ENCODE measurements at places on chromosomes 13 and 19. TPM values are rescaled to one million over a fixed set of nuclear protein-coding genes. Genes with fewer than 3 reads are reported as not detected.

DNA sequence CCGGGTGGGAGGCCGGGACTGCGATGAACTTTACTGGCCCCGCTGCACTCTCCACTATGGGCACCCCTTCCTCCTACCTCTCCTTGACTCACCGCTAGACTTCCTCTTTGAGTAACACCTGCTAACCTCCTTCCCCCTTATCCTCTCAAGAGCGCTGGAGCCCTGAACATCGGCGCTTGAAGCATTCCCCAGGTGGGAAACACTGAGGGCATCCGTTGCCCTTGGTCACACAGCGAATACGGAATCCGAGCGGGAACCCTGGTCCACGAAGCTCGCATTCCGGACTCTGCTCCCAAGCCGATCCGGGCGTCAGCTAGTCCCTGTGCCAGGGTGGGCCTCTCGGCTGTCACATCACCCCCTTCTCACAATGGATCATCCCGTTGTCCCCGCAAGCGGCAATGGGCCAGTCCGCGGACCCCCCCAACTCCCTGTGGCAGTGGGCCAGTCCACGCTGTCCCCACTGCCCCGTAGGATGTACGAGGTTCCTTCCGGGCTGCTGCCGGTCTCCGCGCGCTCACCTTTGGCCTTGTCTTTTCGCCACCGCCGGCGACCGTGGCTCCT lies 4.2 kb downstream of the LIPE start:
- DNase-seq: peak; percentile 44

DNA sequence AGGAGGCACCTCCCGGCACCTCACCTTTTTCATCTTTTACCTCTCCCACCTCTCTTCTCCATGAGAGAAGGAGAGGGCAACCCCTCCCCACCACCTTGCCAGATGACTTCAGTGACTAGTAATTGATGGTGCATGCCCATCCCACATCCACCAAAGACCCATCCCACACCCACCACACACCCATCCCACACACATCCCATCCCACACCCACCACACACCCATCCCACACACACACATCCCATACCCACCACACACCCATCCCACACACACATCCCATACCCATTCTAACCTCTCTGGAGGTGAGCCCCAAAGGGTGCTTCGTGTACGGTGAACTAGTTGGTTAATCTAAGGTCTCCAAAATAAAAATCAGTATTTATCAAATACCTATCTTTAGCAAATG lies 44.7 kb downstream of the STK24 start:
- DNase-seq: no peak

The SERPINE3 gene
- not detected for total RNA-seq

The ZNF836 gene
- 10.6 TPM for total RNA-seq

- no peak for DNase-seq
These were observed 76.6 kb downstream of the AKAP11 start for GRCh38 chr13:42348576-42348975.

DNA sequence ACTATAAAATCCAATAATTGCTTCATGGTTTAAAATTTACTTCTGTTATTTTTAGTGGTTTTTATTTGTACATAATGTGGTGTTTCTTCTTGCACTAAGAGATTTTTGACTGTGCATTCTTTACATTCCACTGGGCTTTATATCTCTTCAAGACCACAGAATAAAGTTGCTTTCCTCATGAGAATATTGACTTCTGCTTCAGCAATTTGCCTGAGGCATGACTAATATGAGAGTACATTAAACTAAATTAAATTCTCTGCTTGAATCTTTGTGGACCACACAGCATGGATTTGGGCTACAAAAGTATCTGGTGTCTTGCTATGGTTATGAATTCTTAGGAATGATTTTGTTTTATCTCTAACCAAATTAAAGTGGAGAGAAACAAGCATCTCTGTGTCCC lies 1463.4 kb upstream of the PCDH20 start:
- no peak for DNase-seq

DNA sequence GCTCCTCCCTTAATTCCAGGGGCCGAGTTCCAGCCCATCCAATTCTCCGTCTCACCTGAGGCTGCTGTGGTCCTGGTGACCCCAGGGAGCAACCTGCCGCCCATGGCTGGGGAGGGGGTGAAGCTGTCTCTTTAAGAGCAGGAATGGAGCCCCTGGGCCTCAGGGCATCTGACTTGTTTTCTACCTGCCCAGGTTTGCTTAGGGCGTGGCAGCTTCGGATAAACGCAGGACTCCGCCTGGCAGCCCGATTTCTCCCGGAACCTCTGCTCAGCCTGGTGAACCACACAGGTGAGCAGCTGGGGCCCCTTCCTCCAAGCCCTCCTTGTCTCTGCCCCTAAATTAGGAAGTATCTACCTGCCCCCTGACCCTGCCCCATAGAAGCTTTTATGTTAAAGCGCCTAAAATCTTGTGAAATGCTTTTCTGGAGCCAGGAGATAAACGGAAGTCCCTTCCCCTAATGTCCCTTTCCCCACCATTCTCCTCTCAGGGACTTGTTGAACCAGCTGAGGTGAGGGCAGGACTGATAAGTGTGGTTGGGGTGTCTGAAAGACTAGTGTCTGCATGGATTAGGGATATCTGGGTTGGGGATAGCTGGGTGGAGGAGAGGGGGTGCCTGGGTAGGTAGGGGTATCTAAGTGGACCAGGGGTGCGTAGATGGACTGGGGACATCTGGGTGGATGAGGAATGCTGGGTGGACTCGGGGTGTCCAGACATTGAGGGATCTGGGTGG lies 614 bp downstream of the FXYD3 start:
- peak; percentile 86 for DNase-seq

- no peak for DNase-seq
These were observed 1.5 kb downstream of the SIGLEC8 start for GRCh38 chr19:51456541-51457290.

GRCh38 chr19:58569943-58570670 lies 3.0 kb downstream of the MZF1 start:
- peak; percentile 18 for DNase-seq

DNA sequence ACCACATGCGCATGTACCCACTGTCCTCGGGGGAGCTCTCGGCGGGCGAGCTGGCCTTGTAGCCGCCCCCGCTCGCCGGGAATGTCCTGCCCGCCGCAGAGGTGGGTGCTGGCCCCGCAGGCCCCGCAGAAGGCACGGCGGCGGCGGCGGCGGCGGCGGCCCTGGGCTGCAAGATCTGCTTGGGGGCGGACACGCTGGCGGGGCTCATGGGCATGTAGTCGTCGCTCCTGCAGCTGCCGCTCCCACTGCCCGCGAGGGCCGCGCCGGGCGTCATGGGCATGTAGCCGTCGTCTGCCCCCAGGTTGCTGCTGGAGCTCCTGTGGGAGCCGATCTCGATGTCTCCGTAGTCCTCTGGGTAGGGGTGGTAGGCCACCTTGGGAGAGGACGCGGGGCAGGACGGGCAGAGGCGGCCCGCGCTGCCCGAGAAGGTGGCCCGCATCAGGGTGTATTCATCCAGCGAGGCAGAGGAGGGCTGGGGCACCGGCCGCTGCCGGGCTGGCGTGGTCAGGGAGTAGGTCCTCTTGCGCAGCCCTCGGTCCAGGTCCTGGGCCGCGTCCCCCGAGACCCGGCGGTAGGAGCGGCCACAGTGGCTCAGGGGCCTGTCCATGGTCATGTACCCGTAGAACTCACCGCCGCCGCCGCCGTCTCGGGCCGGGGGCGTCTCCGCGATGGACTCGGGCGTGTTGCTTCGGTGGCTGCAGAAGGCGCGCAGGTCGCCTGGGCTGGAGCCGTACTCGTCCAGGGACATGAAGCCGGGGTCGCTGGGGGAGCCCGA lies 2.4 kb downstream of the IRS2 start:
- no peak for DNase-seq

The PPM1N gene
- 1.7 TPM for total RNA-seq

The LGALS14 gene
- total RNA-seq: not detected

The NRTN gene
- 1.8 TPM for total RNA-seq

DNA sequence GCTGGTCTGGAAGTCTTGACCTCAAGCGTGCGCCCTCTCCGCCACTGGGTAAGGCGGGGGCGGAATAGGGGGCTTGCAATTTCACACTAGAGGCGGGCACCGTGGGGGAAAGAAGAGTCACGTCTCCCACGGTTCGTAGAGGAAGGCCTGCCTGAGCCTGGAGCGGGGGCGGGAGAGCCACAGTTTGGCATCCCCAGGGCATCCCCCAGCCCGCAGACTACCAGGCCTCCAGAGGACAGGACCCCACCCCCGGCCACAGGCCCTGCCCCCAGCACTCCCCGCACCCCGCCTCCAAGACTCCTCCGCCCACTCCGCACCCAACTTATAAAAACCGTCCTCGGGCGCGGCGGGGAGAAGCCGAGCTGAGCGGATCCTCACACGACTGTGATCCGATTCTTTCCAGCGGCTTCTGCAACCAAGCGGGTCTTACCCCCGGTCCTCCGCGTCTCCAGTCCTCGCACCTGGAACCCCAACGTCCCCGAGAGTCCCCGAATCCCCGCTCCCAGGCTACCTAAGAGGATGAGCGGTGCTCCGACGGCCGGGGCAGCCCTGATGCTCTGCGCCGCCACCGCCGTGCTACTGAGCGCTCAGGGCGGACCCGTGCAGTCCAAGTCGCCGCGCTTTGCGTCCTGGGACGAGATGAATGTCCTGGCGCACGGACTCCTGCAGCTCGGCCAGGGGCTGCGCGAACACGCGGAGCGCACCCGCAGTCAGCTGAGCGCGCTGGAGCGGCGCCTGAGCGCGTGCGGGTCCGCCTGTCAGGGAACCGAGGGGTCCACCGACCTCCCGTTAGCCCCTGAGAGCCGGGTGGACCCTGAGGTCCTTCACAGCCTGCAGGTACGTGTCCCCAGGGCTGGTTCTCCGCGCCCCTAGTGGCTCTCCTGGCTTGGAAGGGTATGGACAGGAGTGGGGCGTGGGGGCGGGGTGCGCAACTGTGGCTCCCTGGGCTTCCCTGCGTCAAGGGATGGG lies at the start of gene ANGPTL4:
Gene ANGPTL4 (plus strand): TSS at position 353 of the 969 bp plus-strand sequence. CDS start 167 bp downstream, at position 520.
- peak; percentile 81 for DNase-seq

DNA sequence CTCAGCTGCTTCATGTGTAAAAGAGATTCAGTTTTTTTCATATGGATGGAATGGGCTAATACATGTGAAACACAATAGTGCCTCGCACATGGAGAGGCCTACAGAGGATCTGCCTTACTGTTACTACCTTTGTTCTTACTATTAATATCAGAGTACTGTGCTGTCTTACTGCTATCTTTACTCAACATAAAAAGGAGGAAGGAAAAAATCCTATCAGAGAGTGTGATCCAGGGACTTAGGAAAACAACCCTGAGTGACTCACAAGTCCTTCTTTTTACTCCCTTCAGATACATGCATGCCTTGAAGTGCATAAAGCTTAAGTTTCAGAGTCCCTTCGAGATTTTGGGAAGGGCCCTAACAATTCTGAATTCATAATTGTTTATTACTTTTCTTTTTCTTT lies 136.8 kb downstream of the TBC1D4 start:
- DNase-seq: no peak

DNA sequence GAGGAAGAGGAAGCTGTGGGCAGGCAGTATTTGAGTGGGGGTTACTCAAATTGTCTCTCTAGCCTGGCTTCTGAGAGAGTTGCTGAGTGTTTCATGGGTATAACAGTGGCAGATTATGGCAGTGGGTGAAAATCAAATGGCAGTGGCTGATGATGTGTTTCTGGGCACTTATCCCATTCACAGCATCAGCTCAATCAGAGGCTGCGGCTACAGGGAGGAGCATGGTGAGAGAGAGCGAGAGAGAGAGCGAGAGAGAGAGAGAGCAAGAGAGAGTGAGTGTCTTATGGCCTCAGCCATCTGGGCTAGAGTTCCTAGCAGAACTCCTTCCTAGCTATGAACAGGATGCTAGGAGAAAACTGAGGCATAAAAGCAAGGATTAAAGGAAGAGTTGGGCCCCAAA lies 178.9 kb downstream of the OLFM4 start:
- no peak for DNase-seq

The ZNF69 gene
- total RNA-seq: 22.6 TPM

The FCER2 gene
- 1.3 TPM for total RNA-seq

DNA sequence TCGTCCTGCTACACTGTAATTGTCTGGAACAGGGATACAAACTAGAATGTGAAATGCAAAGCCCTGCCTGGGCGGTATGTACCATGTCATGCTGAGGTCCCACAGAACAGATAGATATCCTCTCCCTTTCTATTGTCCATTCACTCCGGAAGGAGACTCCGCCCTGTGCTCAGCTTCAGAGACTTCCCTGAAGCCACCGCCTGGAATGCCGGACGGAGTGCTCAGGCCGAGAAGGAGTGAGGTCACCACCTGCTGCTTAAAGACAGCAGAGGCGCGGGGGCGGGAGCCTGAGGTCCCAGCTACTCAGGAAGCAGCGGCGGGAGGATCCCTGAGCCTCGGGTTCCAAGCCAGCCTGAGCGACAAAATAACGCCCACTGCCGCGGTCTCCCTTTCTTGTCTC lies 890 bp upstream of the ZNF611 start:
- peak; percentile 38 for DNase-seq

The ZNF776 gene
- 14.5 TPM for total RNA-seq

GRCh38 chr13:71771144-71771543 lies 95.9 kb downstream of the DACH1 start:
- no peak for DNase-seq

DNA sequence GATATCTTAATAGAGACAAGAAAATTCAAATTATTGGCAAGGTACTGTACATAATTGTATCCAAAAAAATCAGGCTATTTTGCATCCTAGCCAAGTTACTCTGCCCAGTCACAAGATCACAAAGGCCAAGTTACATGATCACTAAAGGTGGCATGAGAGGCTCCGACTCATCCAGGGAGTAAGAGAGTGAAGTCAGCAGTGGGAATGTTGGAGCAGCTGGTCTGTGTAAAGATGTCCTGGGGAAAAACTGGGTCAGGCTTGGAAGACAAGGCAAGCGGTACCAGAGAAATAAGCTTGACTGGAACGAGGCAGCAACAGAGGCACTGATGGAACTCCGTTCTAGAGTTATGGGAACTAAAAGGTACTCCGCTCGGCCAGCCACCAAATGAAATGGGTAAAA lies 50.2 kb upstream of the PSG2 start:
- DNase-seq: no peak

GRCh38 chr19:45882652-45883585 lies 3.0 kb downstream of the IRF2BP1 start:
- DNase-seq: peak; percentile 93

The LIM2 gene
- not detected for total RNA-seq

DNA sequence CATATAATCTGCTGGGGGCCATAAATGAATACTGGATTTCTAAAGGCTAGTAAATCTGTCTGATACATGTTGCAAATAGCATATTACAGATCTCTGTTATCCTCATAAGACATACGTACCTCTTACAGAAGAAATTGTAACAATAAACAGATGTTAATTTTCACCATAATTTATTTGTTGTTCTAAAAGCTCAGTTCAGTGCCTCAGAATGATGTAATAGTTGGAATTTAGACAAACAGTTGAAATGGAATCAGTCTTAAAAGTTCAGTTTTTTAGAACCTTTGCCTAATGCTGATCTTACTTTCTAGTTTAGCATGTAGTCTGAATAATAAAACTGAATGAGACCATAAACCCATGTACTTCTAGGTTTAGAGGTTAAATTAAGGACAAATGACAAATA lies 43.1 kb downstream of the B3GLCT start:
- no peak for DNase-seq

The APOC4 gene
- total RNA-seq: not detected

The NOTCH3 gene
- 10.5 TPM for total RNA-seq

The TNFSF9 gene
- 4.0 TPM for total RNA-seq

All from colonic mucosa (tissue), 4 donors.